Amniotic epithelial cell (primary cell): ENCODE measurements at places on chromosomes 4 and X.

- no peak for DNase-seq
These were observed 129.7 kb upstream of the USP38 start for GRCh38 chr4:143054971-143055370.

DNA sequence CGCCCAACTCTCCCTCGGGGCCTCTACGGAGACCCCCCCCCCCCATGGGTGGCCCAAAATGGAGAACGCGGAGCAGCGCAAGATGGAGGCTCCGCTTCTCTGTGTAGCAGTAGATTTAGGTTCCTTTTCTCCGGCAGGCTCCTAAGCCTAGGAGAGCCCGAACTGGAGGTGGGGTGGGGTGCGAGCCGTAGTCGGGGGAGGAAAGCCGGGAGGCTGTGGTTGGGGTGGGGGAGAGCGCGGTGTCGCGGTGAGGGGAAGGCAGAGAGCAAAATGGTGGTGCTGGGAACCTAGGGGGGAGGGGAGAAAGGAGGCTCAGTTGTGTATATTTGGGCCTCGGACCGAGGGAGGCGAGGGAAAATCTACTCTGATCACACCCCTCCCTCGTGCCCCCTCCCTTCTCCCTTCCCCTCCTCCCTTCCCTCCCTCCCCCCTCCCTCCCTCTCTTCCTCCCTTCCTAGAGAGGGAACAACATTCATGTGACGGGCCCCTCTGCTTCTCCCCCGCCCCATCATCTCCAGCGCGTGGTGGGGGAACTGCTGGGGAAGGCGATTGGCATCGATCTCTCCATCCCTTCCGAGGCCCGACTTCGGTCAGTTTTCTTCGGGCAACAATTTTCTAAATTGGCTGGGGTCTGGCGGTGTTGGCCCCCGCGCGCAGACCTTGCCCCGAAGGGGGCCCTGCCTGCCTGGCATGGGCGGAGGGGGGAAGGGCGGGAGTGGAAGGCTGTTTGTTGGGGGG is at the start of gene STAG2:
TSS of gene STAG2 (plus strand) at position 439 of the 738 bp plus-strand sequence. CDS start 60,922 bp downstream, outside the sequence.
- DNase-seq, result peak; percentile 89

DNA sequence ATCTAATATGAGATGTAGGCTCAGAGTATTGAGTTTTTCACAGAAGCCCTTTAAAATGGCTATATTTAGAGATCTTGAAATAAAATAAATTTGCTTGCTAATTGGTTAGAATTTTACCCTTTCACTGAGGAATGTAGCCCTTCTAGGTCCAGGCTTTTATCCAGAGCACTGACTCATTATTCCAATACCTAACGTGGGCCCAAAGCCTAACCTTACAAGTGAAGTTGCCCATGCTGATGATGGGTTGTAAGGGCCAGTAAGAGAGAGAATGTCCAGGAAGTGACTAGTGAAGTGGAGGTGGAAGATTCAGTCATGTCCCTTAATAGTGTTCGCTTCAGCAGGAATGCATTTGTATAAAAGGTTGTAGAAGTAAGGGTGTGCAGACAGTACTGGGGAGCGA is 155.9 kb downstream of the STIM2 start:
- no peak for DNase-seq

- DNase-seq, result no peak
These were observed 116.0 kb upstream of the RPS6KA3 start for GRCh38 chrX:20382518-20383297.

DNA sequence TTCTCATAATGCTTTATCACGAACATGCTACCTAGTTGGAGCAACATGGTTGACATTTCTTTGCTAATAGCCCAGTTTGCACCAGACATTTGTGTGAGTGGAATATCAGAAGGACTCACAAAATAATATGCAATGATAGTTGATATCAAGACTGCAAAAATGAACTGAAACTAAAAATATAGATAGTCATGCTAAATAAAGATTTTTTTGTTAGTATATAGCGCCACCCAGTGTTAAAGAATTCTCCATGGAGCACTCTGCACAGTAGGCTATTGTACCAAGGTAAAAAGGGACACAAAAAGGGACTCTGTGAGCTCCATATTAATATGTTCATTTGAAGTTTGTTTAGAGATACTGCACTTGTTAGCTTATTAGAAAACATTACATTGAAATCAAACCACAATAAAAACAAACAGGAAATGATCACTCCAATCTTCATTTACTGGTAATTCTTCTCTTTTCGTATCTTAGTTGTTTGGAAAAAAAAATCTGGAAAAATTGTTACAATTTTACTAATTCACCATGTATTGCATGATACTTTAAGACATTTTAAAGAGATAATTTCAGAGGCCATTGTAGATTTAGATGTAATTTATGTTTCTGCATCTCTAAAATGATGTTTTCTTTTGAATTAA is 1509.6 kb downstream of the ADGRL3 start:
- DNase-seq, result peak; percentile 6

DNA sequence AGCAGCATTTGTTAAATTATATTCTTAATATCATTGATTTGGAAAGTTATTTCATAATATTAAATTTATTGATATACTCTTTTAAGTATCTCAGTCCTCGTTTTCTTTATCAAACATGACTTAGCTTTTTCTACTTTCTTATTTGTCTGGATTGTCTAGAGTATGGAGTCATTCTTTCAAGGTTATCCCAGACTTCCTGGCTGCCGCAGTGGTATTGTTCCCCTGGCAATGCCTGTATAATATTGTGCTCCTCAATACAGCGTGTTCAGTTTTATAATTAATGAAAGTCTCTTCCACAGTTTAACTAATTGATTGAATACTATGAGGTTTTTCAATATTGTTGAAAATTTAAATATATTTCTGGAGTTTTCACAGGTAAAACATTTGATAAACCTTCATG is 310.9 kb downstream of the ANKRD50 start:
- DNase-seq, result no peak
